IMR-90 (cell line): ENCODE measurements at places on chromosomes 6 and 20. TPM values are rescaled to one million over a fixed set of nuclear protein-coding genes. Genes with fewer than 3 reads are reported as not detected.

- DNase-seq: peak; percentile 86
Observed at GRCh38 chr20:3045042-3045815, 623 bp upstream of the MRPS26 start.

DNA sequence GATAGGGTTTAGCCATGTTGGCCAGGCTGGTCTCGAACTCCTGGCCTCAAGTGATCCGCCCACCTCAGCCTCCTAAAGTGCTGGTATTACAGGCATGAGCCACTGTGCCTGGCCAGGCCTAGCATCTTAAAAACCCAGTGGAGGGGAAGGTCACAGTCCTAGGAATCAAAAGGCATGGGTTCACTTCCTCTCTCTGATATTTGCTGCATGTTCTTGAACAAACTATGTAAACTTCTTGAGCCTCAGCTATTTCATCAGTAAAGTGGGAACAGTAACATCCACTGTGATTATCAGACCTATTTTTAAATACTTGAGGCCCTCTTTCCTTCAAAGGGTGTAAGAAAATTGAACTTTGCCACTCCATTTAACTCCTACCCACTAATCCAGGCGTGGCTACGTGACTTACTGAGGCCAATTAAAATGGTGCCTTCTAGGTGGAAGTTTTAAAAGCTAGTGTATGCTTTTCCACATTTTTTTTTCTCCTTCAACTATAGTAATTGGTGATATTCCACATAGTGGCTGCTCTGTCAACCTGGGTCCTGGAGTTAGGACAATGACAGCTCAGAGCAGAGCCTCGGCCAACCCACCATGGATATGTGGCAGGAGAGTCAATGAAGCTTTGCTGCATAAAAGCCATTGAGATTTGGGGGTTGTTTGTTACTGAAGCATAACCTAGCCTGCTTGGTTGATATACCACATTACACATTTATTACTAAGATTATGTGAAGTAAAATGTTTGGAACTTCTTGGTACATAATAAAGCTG is 32.2 kb upstream of the IER3 start:
- no peak for DNase-seq

DNA sequence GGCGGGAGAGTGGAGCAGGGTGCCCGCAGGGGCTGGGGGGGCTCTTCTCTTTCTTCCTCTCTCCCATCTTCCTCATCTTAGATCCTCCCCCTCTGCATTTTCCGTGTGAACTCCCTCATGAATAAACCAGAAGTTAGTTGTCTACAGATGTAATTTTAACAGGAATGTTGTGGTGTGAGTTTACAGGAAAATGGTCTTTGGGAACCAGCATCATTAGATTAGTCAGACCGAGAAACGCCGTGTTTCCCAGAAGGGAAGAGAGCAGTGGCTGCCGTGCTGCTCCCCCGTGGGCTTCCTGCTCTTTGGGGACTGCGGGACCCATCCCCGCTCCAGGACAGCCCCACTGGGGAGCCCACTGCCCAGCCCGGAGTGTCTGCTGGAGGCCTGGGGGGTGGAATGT is 3.4 kb downstream of the MYT1 start:
- no peak for DNase-seq

DNA sequence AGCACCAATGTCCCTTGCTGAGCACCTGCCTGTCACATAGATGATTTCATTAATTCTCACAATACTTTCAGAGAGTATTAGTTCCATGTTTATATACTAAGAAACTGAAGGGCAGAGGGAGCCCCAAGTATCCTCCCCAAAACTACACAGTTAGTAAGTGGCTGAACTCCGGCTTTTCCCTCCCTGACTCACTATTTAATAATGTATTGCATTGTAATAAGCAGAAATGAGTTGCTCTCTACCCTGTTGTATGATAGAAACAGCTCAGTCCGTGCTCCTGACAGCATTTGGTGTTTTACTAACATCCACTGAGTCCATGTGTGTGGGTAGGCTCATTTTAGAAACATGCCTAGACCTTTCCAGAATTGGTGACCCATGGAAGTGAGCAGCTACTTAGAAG is 76.8 kb downstream of the OLIG3 start:
- peak; percentile 4 for DNase-seq

DNA sequence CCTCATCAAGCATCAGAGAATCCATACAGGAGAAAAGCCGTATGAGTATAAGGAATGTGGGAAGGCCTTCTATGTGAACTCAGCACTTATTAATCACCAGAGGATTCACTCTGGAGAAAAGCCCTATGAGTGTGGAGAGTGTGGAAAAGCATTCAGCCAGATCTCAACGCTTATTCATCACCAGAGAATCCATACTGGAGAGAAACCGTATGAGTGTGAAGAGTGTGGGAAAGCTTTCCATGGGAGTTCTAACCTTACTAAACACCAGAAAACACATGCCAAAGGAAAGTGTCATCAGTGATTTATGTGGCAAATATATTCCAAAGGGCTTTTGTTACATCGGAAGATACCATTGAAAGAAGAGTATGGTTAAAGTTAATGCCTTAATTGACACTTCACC is 25.4 kb downstream of the ZKSCAN8 start:
- peak; percentile 92 for DNase-seq

DNA sequence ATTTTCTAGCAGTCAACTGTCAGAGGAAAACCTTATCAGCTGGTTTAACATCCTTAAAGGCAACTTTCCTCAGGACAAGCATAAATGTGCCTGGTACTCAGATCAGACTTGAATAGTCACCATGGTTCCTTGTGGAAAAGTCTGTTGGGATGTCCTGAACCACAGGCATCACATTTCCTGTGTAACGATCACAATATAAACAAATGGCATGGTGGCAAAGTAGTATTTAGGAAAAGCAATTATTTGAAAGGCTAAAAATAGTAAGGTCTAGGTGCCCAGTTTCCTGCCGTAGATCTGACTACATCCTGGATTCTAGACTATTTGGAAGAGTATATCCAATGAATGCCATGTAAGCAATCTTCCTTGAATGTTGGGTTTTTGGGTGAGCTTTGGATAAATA is 271.9 kb upstream of the AGPAT4 start:
- no peak for DNase-seq

DNA sequence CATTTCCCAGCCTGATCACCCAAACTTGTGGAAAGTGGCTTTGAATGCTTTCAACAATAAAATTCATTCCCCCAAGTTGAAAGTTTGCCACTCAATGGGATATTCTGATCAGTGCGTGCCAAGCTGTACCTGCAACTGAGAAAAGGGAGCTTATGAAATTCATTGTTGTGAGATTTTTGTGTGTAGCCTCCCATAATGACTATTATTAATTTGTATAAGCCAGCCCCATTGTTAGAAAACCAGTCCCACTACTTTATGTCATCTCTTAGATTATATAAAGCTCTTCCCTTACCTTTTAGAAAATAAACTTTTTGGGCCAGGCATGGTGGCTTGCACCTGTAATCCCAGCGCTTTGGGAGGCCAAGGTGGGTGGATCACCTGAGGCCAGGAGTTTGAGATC is 15.9 kb downstream of the IL20RA start:
- DNase-seq: no peak

DNA sequence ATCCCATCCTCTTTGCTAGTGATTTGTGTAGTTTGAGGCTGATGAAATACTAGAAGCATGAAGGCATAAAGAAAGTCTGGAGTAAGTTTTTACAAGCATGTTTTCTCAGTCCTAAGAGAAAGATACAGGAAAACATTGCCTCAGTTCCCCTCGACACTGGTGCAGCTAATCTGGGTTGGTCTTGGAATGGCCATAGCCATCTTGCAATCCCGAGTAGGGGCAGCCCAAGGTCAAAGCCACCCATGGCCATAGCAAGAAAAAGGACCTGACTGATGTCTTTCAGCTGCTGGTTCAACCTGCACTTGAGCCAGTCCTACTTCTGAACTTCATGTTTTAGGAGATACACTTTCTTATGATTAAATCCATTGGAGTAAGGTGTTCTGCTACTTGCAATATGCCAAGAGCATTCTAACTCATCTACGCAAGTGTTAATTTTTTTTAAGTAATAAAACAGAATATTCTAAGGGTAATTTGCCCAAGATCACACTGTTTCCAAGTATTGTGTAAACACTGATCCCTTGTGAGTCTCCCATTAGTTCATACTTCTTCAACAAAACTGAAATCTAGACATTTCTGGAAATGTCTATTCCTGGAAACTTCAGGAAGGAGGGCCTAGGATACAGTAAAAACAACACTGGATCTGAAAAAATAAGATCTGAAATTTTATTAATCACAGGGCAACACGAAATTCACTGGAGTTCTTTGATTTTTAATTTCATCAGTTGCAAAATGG is 108.9 kb downstream of the MAP3K5 start:
- no peak for DNase-seq

- DNase-seq: no peak
Observed at GRCh38 chr20:62484478-62484877, 8.7 kb upstream of the GATA5 start.

DNA sequence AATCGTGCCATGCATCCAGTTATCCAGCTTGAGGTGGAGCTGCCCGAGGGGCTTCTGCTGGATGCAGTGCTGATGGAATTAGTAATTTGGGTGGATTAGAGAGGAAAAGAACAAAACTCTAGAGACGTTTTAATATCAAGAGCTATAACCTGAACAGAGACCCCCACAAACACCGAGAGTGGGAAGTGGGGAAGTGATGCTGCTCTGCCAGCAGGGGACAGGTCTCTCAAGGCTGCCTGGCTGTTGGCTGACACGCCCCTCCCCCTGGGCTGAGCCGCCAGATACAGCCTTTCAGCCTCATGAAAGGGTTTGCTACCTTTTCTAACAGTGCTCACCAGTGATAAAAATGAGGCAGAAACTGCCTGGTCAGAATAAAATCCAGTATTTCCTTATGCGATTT is 9.6 kb downstream of the LEMD2 start:
- DNase-seq: no peak

DNA sequence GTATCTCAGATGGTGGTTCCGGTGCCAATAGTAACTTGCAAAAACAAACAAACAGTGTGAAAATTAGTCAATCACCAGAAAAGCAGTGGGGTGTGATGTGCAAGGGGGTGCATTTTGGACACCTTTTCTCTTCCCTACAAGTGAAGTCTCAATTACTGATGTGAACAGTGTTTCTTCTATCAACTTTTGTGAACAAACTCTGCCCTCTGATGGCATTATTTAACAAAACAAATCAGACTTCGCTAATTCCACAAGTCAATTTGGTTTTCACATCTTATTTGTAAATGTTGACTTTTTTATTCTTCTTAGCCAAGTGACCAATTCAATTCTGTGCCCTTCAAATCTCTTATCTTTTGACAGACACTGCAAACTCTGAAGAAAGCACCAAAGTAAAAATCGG is 212.2 kb downstream of the UST start:
- no peak for DNase-seq

DNA sequence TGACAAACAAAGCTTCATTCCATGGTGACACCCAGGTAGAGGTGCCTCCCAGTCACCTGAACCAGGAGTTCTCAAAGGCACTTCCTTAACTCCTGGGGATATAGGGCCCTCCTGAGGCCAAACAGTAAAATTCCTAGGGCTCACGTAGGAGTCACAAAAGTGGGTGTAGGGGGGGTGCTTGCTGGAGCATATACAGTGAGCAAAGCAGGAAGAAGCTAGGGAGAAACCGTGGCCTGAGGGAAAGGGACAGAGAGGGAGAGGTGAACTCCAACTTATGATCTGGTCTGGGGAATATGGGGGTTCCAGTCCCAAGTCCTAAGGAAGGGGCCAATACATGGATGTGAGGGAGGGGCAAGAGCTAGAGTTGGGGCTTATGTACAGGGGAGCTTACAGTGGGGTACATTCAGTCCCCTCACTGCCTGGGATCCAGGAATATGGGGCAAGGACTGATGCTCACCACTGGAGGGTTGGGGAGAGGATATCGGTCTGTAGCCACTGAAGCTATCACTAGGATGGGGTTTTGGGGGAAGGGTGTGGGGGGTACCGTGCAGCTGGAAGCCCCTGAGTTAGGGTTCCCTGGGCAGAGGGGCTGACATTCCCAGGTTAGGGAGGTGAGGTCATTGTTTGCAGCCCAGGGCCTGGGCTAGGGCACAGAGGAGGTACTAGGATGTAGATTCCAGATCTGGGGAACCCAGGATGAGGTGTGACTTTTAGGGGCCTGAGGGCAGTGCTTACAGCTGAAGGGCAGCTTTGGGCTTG is 950 bp downstream of the PEDS1 start:
- DNase-seq: no peak

DNA sequence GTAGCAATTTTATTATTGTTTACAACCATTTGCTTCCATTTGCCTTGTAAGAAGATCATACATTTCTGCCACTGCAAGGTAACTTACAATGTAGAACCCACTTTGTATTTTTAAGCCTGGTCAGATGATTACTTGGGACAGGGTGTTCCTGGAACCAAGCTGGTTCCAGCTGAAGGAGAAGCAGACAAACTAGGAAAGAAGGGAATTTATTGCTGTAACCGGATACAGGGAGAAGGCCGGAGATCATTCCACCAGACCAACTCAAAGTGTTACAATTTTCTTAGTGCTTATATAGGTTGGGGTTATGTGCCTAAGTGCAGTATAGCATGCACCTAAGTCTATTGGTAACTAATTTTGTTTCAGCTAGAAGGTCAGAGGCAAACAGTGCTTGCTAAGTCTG is 104.4 kb downstream of the MANEA start:
- no peak for DNase-seq

- DNase-seq: no peak
Observed at GRCh38 chr20:60053125-60053817, 95.0 kb downstream of the CDH26 start.

- DNase-seq: no peak
Observed at GRCh38 chr20:23639490-23639958, 1.8 kb upstream of the CST3 start.

GRCh38 chr6:13241364-13241763 is 87.0 kb downstream of the TBC1D7 start:
- no peak for DNase-seq

DNA sequence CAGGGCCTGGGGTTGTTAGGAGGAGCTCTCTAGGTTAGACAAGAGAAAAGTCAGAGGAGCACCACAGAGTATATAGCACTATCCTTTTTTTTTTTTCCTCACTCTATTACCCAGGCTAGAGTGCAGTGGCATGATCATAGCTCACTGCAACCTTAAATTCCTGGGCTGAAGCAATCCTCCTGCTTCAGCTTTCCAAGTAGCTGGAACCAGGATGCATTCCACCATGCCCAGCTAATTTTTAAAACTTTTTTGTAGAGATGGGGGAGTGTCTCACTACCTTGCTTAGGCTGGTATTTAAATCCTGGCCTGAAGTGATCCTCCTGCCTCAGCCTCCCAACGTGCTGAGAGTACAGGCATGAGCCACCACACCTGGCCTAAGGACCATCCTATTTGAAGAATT is 19.3 kb upstream of the AKIRIN2 start:
- no peak for DNase-seq

MED23 gene
- polyA plus RNA-seq: 13.0 and 16.0 TPM in 2 replicates

HINT3 gene
- 2.3 and 3.4 TPM in 2 replicates for polyA plus RNA-seq

FERMT1 gene
- 1.8 and 2.4 TPM in 2 replicates for polyA plus RNA-seq

CST2 gene
- polyA plus RNA-seq: not detected in 2 replicates
